Activated naive CD8-positive, alpha-beta T cell treated with anti-CD3 and anti-CD28 coated beads, Interleukin-2, amount 50 U/mL, for 16 hours (primary cell): ENCODE measurements at places on chromosomes 3 and 15.

- no peak for DNase-seq
Measured at GRCh38 chr15:87033056-87033455, 953.4 kb downstream of the AGBL1 start.

DNA sequence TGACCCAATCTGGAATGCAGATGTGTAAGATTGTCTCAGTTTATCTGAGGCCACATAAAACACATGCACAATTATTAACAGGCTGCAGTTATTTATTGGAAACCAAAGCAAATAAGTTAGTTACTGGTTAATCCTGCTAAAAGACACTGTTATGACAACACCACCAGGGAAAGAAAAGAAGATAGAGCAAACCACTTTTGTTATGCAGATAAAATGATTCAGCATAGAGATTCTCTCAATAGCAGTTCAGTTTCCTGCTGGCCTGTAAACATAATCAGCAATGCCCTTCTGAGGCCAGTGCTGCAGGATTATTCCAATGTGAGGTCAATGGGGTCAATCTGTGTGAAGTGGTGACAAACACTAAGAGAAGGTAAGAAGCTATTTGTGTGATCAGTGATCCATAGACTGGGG lies 244.4 kb downstream of the ZBTB20 start:
- DNase-seq: no peak

- DNase-seq: no peak
Measured at GRCh38 chr15:92043283-92043682, 189.8 kb downstream of the SLCO3A1 start.

DNA sequence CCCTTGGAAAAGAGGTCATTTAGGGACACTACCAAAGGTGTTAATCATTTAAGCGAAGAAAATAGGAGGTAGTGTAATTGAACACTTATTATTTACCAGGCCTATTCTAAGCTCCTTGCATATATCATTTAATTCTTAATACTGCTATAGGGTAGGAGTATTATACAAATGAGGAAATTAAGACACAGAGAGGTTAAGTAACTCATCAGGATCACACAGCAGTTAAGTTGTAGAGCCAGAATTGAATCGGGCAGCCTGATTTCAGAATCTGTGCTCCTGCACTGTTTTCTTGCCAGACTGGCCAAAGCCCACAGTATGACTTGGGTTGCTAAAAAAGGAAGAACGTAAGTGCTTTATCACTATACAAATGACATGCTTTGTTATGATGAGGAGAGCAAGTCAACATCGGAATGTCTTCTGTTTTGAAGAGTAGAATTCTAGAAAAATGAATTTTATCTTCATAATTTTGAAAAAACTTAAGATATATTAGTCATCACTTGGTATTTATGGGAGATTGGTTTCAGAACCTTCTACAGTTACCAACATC lies 31.4 kb downstream of the HPS3 start:
- DNase-seq: no peak

DNA sequence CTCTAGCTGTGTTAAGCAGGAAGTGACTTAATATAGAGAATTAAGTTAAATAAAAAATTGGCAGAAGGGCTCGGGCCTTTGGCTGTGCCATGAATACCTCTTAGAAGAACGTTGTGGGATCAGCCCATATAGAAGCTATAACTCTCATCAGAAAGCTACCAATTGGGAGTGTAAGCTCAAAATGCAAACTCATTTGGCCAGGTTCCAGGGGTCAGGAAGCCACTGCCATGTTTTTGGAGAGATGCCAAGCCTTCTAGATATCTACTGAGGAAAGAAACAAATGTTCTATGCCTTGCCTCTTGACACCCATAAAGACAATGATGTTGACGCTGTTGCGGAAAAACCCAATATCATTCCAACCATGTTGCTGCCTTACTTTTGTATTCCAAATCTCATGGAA lies 475.2 kb upstream of the TGFBR2 start:
- DNase-seq: no peak
